ENCODE measurements at places on chromosomes 12 and 14.

DNA sequence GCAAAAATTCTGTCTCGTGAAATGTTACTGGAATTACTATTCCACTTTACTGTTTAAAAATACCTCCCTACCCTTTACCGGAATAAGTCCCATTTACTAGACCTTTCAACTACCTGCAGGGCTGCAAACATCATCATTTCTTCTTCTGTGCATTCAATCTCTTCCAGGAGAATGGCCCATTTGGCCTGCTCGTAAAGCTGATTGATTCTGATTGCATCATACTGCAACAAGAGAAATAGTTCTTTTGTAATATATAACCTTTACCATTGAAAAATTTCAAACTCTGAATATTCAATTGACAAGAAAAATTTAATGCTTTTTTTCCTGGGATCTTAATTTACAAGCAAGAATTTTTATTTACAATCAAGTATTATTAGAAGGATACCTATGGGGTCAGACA is 72.4 kb downstream of the FERMT2 start:
- DNase-seq: no peak

DNA sequence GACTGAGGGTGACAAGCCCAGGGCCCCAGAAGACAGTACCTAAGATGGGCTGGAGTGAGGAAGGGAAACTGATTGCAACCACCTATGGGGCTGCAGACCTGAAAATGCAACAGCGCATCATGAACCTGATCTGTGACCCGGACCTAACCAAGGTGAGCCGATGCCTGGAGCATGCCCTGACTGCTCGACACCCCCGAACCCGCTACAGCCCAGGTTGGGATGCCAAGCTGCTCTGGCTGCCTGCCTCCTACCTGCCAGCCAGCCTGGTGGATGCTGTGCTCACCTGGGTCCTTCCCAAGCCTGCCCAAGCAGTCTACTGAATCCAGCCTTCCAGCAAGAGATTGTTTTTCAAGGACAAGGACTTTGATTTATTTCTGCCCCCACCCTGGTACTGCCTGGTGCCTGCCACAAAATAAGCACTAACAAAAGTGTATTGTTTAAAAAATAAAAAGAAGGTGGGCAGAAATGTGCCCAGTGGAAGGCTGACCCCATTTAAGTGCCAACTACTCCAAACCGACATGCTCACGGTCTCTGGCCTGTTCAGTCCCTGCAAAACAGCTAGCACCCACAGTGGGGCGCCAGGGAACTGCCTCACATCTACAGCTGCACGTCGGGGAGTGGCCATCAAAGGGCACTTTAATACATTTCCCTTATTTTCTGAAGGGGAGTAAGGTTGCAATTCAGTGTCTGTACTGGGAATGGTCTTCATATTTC is 4.2 kb downstream of the RDH5 start:
- DNase-seq: peak; percentile 76

- DNase-seq: no peak
Measured at GRCh38 chr12:51921017-51921725, 13.9 kb downstream of the ACVRL1 start.

GRCh38 chr12:94560431-94561221 is 89.7 kb downstream of the TMCC3 start:
- peak; percentile 91 for DNase-seq

DNA sequence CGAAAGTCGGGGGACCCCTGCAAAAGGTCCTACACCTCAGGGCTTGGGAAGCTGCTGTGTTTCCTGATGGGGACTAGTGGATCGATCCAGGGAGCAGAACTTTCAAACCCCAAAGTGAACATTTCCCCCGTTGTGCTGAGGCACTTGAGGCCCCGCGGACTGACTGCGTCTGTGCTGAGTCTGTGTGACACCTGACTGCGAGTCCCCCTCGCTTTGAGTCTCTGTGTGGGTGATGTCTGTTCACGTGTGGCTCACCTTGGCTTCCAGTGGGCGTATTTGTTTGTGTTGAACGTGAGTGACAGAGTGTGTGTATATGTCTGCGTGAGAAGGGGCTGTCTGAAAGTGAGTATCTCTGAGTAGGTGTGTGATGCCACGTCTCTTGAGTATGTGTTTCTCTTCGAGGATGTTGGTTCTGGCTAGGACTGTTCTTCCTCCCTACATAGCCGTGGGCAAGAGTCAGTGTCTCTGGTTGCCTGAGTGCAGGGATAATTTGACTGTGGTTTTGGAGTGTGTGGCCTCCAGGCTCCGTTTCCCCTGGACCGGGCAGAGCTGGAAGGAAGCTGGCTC is 1.3 kb downstream of the TEAD4 start:
- peak; percentile 69 for DNase-seq

DNA sequence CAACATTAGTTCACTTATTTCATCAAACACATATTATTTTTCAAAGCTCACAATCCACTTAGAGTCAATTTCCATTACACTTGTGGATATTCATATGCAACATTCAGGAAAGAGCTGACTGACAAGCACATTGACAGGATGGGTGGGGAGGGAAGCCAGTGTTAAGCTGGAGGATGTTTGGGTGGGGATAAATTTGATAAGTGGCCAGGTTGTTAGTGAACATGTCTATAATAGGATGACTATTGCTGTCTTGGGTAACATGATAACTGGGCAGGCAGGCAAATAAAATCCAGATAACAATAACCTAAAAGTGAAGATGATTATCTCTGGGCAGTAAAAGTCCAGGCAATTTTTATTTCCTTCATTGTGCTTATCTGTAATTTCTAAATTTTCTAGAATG is 73.8 kb upstream of the OSBPL8 start:
- DNase-seq: no peak
